ENCODE measurements at places on chromosomes 11 and 22.

DNA sequence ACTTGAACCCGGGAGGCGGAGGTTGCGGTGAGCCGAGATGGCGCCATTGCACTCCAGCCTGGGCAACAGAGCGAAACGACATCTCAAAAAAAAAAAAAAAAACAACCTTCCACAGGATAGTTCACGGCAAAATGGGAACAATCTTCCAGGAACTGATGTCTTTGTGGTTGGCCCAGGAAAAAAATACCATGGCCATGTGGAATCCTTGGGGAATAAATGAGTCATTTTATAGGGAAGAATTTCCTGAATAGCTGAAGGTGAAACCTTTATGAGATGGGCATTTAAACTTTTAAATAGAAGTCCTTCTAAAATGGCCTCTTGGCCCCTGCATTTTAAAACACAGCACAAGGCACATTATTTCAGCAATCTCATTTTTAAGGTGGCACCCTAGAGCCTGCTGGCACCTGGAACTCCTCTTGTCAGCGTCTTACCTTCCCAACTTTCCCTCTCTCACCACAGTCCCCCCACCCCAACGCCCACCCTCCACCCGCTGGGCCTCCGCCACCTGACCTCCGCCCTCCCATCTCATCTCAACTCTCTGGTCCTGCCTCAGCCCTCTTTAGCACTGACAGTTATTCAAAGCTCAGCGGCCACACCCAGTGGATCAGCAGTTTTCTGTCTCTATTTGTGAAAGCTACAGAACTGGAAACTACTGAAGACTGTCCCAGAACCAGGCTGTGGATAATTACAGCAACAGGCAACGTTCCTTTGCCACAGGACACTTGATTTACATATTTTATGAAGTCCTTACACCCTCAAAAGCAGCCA is 43.1 kb downstream of the SCGB1A1 start:
- DNase-seq, result no peak

DNA sequence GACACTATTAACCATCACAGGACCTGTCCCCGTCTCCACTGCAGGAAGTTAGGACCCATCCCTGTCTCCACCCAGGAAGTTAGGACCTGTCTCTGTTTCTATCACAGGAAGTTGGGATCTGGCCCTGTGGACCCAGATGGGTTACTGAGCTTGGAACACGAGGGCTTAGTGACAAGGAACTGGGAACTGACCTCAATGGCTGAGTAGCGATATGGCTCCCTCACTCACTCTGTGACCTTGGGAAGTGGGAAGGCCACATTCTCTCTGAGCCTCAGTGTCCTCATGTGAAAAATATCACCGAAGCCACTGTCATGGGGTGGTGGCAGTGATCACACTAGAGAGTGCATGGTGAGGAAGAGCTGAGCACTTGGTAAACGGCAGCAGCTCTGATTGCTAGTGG is 59.4 kb downstream of the FBLN1 start:
- no peak for DNase-seq

- peak; percentile 43 for DNase-seq
Measured at GRCh38 chr11:60970369-60970774, 1.1 kb upstream of the CD6 start.

GRCh38 chr11:6397156-6397555 is 6.9 kb downstream of the SMPD1 start:
- DNase-seq, result no peak

GRCh38 chr11:6468712-6469495 is 4.8 kb downstream of the TRIM3 start:
- DNase-seq, result peak; percentile 90

DNA sequence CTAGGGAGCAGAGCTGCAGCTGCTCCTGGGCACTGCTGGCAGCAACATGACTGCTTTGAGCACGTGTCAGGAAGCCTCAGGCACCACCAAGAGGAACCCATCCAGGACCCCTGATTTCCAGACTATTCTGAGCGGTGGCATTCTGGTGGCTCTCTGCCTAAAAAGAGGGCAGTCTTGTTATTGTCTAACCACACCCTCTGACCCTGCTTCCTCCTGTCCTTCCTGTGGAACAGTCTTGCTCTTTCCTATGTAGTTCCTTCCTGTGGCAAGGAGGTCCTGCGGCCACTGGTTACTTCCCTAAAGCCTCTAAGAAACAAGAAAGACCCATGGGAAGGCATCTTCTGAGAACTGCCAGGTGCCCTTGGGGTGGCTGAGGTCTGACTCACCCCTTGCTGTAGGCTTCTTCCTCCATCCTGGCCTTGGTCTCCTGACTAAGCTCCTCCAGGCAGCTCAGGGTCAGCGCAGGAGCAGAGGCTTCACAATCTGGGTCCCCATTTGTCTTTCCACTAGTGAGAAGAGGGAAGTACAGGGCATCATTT is 13.1 kb upstream of the LYVE1 start:
- DNase-seq, result no peak

DNA sequence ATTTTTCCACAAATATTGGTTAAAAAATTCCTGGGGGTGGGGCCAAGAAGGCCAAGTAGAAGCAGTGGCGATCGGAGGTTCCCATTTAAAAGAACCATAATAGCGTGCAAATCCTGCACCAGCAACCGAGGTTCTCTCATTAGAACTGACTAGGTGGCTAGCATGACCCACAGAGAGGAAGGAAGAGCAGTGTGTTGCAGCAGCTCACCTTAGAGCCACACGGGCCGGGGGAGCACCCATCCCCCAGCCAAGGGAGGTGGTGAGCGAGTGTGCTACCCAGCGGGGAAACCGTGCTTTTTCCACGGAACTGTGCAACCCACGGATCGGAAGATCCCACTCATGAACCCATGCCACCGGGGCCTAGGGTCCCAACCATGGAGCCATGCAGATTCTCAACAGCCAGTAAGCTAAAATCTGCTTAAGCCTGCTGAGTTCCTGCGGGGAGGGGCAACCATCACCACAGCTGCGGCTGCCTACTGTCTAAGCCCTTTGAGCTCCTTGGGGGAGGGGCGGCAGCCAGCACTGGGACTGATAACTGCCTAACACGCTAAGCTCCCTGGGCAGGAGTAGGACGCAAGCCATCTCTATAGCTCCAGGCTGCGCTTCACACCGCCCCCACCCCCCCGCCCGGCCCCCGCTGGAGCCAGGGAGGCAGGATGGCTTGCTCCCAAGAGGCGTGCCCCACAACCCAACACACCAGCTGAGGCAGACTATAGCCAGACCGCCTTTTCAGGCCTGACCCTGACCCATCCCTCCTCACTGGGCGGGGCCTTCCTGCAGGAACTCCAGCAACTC is 21.0 kb upstream of the HTATIP2 start:
- DNase-seq, result peak; percentile 95

Measured in tongue (tissue), 3 donors.